Right kidney (tissue), 9 donors: ENCODE measurements at places on chromosomes 4 and X.
A peak's percentile ranks its signal among the peaks of the same experiment; 100 is the strongest.

- peak; percentile 8 for DNase-seq
These were observed 1793.7 kb upstream of the TENM3 start for GRCh38 chr4:180449395-180449956.

- no peak for DNase-seq
These were observed 114.5 kb upstream of the ACSL4 start for GRCh38 chrX:109847257-109848187.

- peak; percentile 31 for DNase-seq
These were observed 123.3 kb upstream of the TBL1X start for GRCh38 chrX:9341291-9342201.

- DNase-seq, result no peak
These were observed 1.0 kb downstream of the HNRNPH2 start for GRCh38 chrX:101409043-101409442.

DNA sequence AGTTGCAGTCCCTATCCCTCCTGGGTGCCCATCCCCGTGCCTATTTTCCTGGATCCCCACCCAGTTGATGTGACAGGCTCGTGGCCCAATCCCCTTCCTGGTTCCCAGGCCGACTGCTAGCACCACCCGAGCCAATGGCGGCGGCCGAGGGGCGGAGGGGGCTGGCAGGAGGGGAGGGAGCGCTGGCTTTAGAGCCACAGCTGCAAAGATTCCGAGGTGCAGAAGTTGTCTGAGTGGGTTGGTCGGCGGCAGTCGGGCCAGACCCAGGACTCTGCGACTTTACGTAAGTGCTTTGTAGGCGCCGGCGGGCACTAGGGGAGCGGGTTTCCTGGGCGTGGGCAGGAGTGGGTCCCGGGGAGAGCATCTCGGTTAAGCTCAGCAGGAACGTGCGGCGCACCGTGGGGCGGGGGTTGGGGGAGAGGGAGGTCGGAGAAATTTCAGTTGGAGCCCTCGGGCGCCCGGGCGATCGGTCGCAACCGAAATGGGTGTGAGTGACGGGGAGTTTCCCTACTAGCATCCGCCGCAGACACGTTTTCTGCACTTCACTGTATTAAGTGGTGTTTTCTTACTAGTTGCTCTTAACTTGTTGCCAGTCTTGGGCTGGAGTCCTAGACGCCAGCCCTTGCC lies at the start of gene PLS3:
Gene PLS3, plus strand, starts transcription at position 197 of the 627 bp plus-strand sequence. CDS start 49,077 bp downstream, outside the sequence.
- DNase-seq, result no peak

- DNase-seq, result no peak
These were observed 25.5 kb downstream of the HMX1 start for GRCh38 chr4:8846046-8846720.

- no peak for DNase-seq
These were observed 174.4 kb upstream of the ATP6AP2 start for GRCh38 chrX:40406330-40406859.

- peak; percentile 8 for DNase-seq
These were observed 46.9 kb upstream of the SLC39A8 start for GRCh38 chr4:102392033-102392744.

DNA sequence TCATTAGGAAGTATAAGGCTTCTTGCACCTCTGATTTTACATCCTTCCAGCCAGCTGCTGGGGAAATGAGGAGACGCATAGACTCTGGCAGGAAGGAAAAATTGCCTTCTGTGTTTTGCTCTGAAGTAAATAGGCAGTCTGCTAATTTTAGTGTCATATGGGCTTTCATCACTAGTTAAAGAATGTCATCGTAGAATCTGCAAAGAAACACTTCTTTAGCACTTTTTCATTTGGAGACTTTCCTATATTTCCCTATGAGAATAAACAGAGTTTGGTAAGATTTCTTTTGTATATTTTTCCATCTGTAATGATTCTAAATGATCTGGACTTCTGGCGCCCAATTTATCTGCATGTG lies 3.3 kb downstream of the ADGRL3 start:
- no peak for DNase-seq

DNA sequence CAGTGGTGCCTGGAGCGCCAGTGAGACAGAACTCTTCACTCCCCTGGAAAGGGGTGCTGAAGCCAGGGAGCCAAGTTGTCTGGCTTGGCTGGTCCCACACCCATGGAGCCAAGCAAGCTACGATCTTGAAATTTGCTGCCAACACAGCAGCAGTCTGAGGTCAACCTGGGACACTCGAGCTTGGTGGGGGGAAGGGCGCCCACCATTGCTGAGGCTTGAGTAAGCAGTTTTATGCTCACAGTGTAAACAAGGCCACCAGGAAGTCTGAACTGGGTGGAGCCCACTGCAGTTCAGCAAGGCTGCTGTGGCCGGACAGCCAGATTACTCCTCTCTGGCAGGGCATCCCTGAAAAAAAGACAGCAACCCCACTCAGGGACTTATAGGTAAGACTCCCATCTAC lies 149.5 kb downstream of the EDA2R start:
- DNase-seq, result no peak

- no peak for DNase-seq
These were observed 353 bp downstream of the NSD2 start for GRCh38 chr4:1871471-1872021.

DNA sequence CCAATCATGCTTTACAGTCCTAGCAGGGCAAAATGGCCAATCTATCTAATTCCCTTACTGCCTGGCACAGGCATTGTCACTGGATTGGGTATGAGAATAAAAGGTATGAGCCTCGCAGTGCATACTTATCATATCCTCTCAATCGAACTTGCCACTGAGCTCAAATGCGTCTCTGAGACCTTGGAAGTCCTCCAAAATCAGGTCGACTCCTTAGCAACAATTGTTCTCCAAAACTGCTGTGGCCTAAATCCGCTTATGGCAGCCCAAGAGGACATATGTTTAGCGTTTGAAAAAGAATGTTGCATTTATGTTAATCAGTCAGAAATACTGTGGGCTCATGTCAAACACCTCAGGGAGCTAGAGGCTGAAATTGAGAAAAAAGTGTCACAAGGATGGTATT lies 69.7 kb downstream of the SPIN4 start:
- DNase-seq, result no peak

DNA sequence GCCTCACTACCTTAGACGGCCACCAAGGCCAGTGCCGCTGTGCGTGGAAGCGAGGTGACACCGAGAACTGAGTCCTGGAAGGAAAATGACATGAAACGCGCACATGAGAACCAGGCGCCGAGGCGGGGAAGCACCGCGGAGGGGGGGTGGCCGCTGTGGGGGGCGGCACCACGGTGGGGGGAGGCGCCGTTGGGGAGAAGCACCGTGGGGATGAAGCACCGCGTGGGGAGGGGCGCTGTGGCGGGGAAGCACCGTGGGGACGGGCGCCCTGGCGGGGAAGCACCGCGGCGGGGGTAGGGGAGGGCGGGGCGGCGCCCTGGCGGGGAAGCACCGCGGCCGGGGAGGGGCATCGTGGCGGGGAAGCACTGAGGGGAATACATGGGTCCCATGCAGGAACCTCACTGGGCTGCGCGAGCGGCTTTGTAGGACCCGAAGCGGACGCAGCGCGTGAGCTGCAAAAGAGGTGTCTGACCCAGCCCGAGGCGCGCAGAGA lies 28.0 kb downstream of the PPP2R3B start:
- DNase-seq, result no peak

DNA sequence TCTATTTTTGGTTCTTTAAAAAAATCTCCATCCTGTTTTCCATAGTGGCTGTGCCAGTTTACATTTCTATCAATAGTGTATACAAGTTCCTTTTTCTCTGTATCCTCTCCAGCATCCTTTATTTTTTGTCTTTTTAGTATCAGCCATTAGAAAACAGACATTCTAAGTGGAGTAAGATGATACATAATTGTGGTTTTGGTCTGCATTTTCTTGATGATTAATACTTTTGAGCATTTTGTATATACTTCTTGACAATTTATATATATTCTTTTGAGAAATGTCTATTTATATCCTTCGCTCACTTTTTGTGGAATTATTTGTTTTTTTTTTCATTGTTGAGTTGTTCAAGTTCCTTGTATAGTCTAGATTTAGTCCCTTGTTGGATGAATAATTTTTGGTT lies 382.2 kb upstream of the SPOCK3 start:
- DNase-seq, result no peak

GRCh38 chrX:24241822-24242648 lies 71.8 kb downstream of the SUPT20HL2 start:
- peak; percentile 7 for DNase-seq

GRCh38 chr4:7186031-7186430 lies 6.3 kb upstream of the SORCS2 start:
- DNase-seq, result peak; percentile 5

- no peak for DNase-seq
These were observed 16.5 kb upstream of the ENPP6 start for GRCh38 chr4:184234155-184234554.

DNA sequence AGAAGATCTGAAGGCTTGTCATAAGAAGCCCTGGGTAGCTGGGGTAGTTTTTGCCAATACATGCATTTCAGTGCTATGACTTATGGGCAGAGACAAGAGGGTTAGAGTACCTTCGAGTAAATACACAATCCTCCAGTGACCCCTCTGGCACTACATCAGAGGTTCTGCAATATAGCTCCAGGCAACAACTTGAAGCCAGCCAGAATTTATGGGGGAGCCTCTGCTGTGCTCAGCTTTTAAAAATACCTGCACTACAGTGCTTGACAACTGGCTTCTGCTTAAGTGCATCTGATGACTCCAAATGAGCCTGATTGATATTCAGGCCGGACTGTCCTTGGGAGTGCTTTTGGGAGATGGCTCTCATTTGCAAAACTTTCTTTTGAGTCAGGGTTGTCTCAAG lies 44.9 kb upstream of the SMAD1 start:
- no peak for DNase-seq

GRCh38 chrX:37905436-37906147 lies 58.2 kb upstream of the DYNLT3 start:
- DNase-seq, result peak; percentile 42

DNA sequence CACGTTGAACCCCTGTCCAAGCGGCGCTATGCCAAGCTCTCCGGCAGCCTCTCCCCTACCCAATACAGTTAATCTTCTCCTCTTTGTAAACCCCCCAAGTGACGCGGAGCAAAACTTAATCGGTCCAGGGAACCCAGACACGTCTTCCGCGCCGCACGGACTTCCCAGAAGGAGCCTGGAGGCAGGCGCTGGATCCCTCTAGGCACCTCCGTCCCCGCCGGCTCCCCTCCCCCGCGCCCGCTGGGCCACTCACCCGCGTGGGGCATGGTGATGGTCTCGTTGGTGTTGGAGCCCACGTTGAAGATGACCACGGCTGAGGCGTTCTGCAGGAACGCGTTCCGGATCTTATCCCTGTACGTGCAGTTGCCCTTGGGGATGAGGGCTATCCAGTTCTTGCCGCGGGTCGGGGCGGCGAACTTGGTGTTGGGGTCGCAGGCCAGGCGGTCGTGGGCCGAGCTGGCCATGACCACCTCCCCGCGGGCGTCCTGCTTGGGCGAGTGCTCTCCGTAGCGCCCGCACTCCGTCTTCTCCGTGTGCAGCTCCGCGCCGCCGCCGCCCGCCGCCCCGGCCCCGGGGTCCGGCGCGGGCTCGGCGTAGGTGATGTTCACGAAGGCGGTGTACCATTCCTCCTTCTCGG lies 1.1 kb downstream of the RNF150 start:
- peak; percentile 91 for DNase-seq

DNA sequence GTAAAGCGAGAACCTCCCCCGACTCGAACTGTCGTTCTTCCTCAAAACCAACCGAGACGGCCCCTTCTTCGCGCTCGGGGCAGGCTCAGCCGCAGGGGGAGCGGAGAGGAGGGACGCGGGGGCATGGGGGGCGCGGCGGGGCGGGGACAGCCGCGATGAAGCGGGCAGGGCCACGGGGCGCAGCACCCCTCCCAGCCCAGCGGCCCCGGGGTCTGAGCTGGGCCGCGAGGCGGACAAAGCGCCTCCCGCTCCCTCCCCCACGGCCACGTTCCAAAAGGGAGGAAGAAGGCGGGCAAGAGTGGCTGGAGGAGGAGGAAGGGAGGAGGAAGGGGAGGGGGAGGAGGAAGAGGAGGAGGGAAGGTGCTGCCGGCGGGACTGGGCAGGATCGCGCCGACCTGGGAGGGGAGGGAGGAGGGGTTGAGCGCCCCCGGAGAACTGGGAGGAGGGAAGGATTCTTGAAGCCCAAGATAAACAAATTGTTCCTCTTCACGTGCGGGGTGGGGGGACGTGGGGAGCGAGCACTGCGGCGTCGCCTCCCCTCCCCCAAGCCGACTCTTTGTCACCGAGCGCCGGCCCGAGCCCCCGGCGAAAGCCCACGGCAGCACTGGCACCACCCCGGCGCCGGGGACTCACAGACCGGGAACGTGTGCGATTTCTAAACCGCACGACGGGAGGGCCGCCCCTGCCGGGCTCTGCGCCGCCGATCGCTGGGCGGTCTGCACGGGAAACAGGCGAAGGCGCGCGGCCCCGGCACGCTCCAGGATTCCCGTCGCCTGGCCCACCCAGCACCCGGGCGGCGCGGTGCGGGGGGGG lies 2.9 kb downstream of the MAML3 start:
- peak; percentile 99 for DNase-seq

DNA sequence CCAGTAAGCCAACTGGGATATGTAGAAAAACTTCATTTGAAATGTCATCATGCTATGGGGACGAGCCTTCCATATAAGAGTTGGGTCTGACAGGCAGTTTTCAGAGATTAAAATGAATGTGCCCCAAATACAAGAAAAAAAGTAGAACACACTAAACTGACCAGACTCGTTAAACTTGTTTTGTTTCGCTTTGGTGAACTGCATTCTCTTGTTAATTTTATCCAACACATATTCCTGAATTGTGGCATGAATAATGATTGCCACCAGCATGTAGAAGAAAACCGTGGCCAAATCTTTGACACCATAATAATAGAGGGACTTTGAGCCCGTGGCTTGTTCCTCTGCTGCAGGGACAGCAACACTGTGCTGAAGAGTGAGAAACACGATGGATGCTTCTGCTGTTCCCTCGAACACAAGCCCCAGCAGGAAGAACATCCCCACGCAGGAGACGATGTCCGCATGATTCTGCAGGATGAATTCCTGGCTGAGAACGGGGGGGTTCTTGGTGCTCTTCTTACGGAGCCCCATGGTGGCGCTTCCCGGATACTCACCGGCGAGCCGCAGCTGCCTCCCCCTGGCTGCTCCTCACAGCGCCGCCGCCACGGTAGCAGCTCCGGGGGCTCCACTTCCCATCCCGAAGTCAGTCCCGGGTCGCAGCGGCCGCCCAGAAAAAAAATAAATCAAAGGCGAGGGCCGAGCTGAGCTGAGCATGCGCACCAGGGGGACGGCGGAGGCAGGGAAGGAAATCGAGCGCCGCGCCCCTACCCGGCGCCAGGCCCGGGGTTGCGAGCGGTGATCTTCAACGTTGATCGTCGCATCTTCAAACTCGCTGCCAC lies at the start of gene TRAM1L1:
Gene TRAM1L1, minus strand, starts transcription at position 711 of the 836 bp plus-strand sequence. Its CDS starts 183 bp downstream, at position 528.
- DNase-seq, result peak; percentile 86
